ENCODE measurements at places on chromosomes 2 and 18.

DNA sequence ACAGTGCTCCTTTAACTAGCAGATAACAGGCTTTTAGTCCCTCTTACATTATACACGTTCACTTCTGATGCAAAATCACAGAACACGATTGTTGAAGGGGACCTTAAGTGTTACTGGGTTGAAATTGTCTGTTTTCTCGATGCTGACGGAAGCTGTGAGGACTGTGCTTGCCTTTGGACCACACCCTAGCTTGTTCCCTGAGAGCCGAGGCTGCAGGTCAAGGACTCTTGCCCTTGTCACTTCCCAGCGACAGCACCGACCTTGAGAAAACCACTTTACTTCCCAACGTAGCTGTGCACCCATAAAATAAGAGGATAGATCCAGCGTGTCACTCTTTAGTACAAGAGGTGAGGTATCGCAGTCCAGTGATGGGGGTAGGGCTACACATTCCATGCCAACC lies 701.0 kb downstream of the DCDC2C start:
- DNase-seq: no peak

DNA sequence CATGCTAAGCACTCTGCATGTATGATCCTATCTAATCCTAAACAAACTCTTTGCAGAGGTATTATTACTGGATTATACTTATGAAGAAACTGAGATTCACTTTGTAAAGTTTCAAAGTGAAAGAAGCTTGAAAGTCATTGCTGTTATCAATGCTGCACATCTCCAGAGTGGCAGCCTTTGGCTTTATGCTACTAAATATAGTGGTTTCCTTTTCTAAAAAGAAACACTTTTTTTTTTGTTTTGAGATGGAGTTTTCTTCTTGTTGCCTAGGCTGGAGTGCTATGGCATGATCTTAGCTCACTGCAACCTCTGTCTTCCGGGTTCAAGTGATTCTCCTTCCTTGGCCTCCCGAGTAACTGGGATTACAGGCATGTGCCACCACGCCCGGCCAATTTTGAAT lies 114.9 kb upstream of the RAB27B start:
- DNase-seq: no peak

DNA sequence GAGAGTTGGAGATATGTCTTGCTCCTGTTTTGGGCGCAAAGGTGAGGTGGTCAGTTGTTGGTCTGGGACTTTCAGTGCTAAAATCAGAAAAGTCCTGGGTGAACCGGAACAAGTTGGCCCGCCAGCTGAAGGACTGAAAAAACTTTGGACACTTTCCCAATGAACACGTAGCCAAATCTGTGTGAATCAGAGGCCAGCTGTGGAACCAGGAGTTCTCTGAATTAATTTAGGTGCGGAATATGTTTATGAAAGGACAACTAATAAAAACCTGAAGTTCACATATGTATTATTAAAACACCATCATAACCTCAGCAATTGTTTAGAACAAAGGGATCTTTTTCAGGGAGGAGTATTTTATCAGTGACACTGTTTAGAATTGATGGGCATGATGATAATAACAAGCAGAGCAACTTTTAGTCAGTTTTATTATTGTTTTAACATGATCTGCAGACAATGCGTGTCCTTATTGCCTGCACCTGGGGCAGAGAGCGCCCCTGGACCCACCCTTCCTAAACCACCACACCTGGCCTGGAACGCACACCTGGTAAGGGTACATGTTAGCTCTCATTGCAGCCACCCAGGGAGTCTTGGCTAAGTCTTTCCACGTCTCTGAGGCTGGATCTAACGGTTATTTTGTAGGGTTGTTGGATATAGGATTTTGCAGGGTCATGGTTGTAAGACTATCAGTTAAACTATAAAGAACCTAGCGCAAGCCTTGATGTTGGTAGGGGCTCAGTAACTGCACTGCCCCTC lies 9.9 kb upstream of the ODC1 start:
- no peak for DNase-seq

GRCh38 chr18:37210781-37211180 lies 354.8 kb downstream of the CELF4 start:
- no peak for DNase-seq

- DNase-seq: no peak
Observed at GRCh38 chr2:151810489-151810888, 17.7 kb downstream of the ARL5A start.

DNA sequence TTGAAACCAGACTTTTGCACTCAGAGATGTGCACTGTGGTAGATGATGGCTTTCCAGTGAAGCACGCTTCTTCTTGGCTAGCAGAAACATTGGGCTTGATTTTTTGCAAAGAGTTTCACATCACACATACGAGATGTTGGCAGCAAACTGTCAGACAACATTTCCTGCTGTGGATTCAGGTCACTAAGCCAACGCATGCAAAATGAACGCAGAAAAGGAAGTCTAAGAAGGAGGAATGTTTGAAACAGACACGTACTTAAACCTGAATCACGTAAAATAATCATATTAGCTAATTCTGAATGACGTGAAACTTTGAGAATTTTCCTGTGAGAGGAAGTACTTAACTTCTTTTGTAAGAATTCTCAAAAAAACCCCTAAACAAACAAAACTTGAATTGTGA lies 88.1 kb downstream of the EPB41L3 start:
- DNase-seq: no peak

DNA sequence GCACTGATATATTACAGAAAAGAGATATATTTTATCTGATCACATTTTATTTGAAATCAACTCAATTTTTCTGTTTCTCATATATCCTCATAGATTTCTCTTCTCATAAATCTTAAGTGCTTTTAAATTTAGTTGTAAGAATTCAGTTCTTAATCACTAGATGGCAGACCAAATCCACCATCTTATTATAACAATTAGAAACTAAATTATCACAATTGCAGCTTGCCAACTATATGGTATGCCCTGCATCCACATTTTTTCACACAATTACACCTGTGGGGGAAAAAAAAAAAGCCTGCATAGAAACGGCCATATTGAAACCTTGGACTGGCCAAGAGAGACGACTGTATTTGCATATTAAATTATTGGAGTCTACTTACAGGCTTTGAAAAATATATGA lies 64.4 kb downstream of the COL5A2 start:
- no peak for DNase-seq

DNA sequence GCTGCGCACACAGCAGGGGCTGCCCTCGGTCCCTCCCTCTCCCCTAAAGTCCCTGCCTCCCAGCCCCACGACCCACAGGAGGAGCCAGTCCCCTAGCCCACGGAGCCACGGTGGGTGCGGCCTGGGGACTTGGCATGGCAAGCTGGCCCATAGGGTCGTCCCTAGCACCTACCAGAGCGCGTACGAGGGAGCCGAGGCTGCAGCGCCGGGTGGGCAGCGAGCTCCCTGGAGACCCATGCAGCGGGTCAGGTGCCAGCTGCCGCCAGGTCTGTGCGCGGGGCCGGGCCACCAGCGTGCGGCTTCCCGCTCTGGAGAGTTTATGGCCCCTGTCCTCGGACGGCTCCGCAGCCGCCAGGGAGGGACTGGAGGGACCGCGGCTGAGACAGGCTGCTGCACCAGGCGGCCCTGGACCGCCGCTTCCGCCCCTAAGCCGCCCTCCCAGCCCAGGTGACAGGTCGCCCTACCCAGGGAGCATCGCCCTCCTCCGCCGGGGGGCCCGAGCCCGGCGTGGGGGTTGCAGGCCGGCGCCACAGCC lies 273.6 kb downstream of the CCDC74A start:
- no peak for DNase-seq

DNA sequence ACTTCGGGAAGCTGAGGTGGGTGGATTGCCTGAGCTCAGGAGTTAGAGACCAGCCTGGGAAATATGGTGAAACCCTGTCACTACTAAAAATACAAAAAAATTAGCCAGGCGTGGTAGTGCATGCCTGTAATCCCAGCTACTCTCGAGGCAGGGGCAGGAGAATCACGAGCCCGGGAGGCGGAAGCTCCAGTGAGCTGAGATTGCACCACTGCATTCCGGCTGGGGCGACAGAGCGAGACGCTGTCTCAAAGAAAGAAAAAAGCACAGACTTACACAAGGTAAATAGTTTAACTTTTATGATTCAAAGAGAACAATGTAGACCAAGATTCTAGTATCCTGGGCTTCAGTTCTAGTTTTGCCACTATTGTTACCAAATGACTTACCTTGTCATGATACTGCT lies 37.4 kb downstream of the NCKAP1 start:
- no peak for DNase-seq

DNA sequence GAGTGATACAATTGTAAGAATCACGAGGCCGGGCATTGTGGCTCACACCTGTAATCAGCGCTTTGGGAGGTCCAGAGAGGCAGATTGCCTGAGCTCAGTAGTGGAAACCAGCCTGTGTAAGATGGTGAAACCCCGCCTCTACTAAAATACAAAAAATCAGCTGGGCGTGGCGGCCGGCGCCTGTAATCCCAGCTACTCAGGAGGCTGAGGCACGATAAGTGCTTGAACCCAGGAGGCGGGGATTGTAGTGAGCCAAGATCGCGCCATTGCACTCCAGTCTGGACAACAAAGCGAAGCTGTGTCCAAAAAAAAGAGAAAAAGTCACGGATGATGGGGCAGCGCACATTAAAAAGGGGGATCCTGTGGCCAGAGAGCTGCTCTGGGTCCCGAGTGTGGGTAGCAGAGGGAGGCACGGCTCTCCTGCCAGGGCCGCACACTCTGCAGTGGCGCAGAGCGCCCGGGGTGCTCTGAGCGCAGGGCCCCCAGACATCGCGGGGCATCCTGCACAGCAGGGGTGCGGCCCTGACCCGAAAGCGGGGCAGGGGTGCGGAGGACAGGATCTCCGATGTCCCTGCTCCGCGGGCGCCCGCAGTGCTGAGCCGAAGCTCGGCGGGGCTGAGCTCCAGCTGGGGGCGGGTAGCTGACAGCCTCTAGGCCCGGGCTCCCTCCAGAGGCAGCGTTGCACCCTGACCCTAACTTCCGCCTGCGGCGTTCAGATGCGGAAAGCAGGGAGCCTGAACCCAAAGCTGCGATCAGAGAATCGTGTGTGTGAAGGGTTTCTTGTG lies 30.4 kb upstream of the RAB6D start:
- no peak for DNase-seq

GRCh38 chr2:231384970-231385369 lies 10.5 kb upstream of the B3GNT7 start:
- DNase-seq: no peak

- no peak for DNase-seq
Observed at GRCh38 chr2:86617153-86617552, 6.5 kb downstream of the RNF103 start.

DNA sequence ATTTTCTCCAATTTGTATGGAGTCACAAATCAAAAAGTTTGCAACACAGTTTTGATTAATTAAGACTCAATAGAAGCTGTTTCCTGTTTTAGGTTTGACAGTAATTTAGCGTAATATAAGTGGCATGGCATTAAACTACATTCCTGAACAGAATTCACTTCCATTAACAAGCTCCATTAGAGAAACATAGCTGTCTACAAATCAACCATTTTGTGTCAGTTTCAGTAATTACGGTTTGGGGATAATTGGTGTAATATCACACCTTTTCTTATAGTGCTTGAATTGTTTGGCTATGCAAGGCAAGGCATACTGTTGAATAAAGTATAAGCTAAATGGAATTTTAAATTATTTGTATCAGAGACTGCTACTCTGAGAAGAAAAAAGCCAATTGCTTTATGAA lies 585.5 kb downstream of the CBLN2 start:
- DNase-seq: no peak

GRCh38 chr2:190637903-190638618 lies 10.8 kb upstream of the NAB1 start:
- no peak for DNase-seq

DNA sequence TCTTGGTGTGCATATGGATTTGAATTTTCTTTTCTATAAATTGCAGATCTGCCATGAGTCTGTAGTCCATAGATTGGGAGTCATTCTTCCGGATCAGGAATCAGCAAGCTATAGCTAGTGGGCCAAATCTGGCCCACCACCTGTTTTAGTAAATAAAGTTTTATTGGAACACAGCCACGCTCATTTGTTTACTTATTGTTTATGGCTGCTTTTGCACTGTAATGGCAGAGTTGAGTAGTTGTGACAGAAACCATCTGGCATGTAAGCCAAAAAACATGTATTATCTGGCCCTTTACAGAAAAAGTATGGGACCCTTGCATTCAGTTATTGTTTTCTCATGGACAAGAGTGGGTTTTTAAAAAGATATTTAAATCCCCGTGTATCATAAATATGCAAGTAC lies 191.2 kb downstream of the LRRTM1 start:
- DNase-seq: no peak

- DNase-seq: no peak
Observed at GRCh38 chr2:2764001-2764355, 432.9 kb upstream of the MYT1L start.

DNA sequence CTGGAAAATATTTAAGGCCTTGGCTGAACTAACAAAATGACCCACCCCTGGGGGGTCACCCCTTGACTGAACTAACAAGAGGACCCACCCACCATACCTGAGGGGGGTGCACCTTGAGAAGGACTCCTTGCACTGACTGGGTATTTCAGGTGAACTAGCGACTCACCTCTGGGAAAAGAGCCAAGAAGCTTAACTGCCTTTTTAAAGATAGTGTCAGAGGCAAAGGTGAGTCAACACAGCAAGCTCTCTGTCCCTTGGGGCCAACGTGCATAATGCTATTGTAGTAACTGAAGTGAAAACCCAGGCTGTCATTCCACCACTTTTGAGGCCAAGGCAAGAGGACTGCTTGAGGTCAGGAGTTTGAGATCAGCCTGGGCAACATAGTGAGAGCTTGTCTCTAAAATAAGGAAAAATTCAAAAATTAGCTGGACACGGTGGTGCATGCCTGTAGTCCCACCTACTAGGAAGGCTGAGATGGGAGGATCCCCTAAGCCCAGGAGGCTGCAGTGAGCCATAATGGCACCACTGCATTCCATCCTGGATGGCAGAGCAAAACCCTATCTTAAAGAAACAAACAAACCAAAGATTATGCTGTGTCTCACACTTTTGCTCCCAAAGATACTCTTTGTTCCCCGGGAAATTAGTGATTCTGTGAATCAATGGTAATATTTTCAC lies 36.4 kb upstream of the ZCCHC2 start:
- DNase-seq: no peak

DNA sequence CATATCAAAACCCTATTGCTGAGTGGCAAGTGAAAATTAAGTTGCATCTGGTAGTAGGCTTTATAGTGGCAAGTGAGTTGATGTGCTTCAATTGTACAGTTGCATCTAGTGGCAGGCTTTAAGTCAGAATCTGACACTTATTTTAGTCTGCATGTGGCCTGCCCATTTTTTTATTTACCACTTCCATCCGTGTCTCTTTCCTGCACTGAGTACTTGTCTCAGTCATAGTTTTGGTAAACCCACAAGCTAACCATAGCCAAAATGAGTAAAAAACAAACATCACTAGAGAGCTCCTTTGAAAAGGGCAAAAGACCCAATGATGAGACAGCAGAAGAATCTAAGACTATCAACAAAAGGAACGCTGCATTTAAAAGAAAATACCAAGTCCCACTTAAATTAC lies 96.0 kb upstream of the CRACDL start:
- DNase-seq: no peak

- no peak for DNase-seq
Observed at GRCh38 chr2:154194909-154195643, 323.4 kb downstream of the GALNT13 start.

GRCh38 chr18:24462838-24463775 lies 2.7 kb downstream of the HRH4 start:
- no peak for DNase-seq

All from HEK293T (cell line).